ENCODE measurements at places on chromosomes 16 and 17.

DNA sequence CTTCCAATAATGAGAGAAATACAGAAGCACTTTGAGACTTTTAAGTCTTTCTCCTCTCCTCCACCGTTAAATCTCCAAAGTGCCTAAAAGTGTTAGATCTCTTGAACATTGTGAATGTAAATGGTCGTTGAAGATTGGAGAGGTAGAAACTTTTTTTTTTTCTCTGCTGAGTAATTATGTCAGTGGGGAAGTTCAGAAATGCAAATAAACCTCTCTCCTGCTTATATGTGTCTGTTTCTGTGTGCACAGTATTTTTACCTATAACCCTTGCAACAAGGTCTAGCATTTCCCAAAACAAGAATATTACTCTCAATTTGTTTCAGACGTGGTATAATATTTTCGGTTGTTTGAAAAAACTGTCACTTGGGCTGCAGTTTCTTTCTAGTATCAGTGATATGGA, 833.6 kb upstream of the CDH8 start:
- DNase-seq = no peak

GRCh38 chr16:24286741-24287405, 30.7 kb downstream of the CACNG3 start:
- no peak for DNase-seq

DNA sequence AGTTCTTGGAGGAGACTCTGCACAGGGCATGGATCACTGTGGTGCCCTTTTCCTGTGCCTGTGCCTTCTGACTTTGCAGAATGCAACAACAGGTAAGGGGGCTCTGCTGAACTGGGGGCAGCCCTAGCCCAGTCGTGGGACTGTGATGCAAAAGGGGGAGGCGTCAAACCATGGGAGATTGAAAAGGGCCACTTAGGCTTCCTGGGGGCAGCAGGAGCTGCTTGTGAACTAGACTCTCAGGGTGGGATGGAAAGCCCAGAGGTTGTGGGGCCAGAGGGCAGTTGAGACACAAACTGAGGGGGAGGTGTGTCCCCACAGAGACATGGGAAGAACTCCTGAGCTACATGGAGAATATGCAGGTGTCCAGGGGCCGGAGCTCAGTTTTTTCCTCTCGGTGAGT, 19.6 kb downstream of the ADGRG5 start:
- DNase-seq = no peak

DNA sequence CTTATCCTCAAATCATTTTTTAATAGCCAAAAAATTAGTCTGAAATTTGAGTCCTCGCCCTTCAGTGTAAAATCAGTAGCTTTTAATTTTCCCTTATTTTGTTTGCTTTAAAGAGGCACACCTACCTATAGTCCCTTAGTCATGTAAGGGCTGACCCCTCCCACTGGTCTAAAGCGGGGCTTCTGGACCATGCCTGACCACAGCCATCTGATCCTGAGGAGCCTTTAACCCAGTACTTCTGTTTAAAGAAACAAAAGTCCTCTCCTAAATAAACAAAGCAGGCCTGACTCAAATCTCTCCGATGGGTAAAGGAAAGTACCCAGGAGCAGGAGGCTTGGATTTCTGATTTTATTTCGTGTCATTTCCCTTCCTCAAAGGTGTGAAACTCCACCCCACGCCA, 92.0 kb upstream of the CCL2 start:
- no peak for DNase-seq

DNA sequence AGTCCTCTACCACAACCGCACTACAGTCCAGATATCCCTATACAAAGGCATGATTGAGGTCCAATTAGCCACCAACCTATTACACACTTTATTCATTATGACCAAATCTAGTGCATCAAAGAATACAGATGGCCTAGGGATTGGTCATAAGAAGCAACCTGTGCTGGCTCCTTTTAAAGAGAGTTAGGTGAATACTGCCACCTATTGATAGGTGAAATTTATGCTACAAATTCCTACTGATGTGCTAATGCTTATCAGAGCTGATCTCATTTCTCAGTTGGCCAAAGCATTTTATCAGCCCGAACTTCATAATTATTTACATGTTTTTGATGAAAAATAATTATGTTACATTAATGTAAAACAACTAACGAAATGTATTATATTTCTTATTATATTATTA, 166.3 kb downstream of the ANKFN1 start:
- DNase-seq = no peak

DNA sequence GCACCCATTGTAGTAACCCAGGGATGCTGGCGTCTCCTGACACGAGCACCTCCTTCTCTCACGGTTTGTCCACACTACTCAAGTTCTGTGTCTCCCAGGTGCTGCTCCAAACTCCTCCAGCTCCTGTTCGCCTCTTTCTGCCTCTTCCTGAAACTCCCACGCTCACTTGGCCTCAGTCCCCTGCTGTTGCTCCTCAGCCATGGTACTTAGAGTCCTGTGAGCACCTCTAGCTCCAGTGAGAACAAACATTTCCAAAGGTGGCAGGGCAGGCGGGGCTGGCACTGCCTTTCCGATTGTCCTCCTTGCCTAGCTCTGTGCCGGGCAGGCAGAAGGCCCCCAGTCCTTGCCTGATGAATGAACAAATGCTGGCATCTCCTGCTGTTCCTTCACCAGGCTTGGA, 146.1 kb downstream of the SDK2 start:
- no peak for DNase-seq

Data from ascending aorta (tissue), 2 donors.